AG08395 (cell line): ENCODE measurements at places on chromosomes 2 and 18.

DNA sequence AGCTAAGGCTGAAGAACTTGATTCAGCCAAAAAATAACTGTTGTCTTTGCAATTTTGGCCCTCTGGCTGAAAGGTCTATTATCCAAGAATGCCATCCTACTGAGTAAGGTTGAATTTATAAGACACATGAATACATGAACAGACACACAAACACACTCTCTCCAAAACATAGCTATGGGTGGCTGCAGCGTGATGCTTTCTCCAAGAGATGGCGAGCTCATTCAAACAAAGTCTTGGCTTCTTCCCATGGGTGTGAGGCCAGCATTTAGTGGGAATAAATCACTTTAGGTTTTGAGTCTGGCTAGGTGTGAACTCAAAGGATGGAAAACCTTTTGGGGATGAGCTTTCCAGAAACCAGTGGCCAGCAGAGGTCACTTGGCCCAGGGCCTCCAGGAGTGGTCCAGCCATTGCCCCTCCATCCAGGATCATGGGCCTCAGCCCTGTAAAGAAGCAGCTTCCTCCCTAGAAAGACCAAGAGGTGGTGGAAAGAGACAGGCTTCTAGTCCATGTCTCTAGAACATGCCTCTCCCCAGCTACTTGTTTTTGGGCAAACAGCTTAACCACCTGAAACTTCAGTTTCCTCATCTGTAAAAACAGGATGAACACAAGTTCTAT is 11.0 kb upstream of the OSR1 start:
- DNase-seq = no peak

DNA sequence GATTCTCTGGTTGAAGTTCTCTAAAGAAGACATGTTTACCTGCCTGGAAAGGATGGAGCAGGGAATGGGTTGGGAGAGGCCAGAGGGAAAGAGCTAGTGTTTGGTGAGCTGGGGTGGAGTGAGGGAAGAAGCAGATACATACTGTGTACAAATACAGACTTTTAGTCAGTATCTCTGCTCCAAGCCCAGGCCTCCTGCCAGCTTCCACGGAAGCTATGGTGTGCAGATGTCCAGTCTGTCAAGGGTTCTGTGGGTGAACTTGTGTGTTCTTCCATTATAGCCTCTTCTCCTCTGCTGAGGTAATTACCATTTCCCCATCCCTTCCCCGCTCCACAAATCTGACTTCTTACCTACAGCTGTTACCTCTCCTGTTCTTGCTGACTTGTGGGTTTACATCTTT is 208.6 kb downstream of the HRH4 start:
- DNase-seq = no peak

- no peak for DNase-seq
Observed at GRCh38 chr2:69062307-69062962, 49.5 kb downstream of the ANTXR1 start.

GRCh38 chr2:119469661-119470297 is 38.1 kb downstream of the TMEM37 start:
- no peak for DNase-seq

DNA sequence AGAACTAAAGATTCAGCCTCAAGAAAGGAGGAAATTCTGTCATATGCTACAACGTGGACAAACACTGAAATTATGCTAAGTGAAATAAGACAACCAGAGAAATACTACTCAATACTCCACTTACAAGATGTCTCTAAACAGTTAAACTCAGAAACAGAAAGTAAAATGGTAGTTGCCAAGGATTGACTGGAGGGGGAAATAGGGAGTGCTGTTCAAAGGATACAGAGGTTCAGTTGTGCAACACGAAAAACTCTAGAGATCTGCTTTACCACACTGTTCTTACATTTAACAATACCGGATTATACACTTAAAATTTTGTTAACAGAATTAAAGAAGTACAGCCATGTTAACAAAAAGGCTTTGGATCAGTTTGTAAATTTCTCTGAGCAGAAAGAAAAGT is 39.8 kb upstream of the C2orf15 start:
- DNase-seq = peak; percentile 36

DNA sequence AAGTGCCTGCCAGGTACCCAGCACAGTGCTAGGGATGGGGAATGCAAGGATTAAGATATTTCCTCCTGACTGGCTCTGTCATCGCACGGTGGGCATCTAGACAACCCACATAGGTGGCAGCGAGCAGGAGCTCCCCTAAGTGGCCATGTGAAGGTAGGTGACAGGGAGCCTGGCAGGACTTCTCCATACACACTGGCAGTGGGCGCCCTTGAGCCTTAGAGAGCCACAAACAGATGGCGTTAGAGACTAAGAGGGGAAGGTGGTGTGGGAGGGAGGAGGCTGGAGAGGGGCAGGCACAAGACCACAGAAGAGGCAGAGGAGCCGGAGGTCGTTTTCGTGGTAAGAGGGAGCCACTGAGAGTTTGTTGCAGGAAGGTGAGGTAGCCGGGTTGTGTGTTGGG is 15.2 kb downstream of the PRELID3A start:
- DNase-seq = no peak

GRCh38 chr2:47070920-47071824 is 83.9 kb downstream of the STPG4 start:
- no peak for DNase-seq

DNA sequence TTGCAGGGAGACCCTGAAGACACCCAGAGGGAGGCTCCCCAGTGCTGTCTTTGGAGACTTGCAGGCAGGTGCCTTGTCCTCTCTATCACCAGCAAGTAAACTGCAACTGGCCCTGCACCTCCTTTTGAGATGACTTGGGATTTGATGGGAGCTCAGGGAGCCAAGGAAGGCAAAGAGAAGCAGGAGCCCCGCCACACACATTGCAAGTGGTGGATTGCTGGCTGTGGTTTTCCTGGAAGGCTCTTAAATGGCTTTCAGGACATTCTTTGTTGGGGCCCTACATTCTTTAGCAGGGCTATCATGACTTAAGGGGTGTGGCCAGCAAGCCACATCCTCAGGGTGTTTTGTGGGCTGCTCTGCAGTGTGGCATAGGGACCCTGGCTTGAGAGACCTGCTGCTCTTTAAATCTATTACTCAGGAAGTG is 39.9 kb upstream of the CDC42EP3 start:
- DNase-seq = peak; percentile 94

DNA sequence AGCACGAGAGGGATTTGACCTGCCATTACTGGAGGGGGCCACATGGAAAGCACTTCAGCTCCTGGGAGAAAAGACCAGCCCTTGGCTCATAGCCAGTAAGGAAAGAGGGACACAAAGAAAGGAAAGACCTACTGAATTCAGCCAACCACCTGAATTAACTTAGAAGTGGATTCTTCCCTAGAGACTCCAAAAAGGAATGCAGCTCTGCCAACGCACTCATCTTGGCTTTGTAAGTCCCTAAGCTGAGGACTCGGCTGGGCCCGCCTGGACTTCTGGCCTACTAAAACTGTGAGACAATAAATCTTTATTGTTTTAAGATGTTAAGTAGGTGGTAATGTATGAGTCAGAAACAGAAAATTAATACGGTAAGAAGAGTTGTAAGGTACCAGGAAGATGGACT is 11.5 kb downstream of the ATF2 start:
- DNase-seq = no peak

DNA sequence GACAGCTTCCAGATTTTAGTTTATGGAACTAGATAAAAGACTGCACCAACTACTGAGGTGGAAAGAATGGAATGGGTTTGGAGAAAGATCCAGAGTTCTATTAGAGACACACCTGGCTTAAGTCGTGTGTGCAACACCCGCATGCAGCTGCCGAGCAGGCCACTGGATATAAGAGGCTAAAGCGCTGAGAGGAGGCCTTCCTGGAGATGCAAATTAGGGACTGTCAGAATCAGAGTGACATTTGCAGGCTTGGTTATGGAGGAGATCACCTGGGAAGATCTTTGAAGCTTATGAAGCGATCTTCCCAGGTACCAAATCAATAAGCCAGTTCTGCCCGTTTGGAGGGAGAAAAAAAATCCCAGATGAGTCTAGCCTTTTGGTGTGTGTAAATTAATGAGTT is 30.4 kb upstream of the KLHL29 start:
- no peak for DNase-seq

GRCh38 chr2:66201242-66201641 is 233.7 kb upstream of the MEIS1 start:
- DNase-seq = no peak
